ENCODE measurements at places on chromosomes 7 and 10.

DNA sequence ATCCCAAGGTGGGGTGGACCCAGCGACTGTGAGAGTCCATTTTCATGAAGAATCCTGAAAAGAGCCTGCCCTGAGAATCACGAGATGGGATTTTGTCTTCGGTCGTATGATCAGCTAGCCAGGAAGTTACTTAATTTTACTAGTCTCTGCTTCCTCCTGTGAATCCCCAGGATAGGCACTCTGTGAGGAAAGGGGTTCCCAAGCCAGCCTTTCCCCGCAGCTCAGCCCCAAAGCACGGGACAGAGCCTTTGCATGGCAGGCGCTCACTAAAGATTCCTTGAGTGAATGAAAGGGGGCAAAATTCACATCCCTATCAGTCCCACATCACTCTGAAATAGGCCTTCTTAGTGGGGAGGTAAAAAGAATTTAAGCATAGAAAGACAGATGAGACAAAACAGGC, 219.6 kb downstream of the ADARB2 start:
- DNase-seq, result no peak

DNA sequence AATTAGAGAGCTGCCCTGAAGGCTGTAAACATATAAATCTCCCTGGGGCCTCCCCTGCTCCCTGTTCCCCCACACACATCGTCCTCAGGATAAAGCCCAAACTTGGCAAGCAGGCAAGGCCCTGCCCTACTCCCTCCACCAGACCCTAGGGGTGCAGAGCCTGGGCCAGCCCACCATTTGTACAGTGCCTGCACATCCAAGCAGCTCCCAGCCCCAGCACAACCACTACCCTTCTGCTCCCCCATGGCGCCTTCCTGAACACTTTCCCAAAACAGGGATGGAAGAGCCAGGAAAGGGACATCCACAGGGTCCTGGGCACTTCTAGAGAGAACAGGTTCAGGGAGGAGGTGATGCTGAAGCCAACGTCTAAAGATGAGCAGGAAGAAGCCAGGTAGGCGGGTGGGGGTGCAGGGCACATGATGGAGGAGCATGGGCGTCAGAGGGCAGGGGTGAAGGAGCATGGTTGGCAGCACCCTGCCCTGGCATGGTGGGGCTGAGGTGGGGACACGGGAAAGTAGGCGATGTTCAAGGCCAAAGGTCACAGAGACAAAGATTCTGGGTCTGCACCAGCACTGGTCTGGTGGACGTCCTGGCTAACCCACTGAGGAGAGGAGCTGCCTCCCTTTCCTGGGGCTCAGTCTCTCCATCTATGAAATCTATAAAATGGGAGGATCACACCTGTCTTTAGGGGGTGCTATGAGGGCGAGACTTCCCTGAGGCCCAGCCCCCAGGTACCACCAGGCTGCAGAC, 140.6 kb downstream of the ARHGAP22 start:
- no peak for DNase-seq

DNA sequence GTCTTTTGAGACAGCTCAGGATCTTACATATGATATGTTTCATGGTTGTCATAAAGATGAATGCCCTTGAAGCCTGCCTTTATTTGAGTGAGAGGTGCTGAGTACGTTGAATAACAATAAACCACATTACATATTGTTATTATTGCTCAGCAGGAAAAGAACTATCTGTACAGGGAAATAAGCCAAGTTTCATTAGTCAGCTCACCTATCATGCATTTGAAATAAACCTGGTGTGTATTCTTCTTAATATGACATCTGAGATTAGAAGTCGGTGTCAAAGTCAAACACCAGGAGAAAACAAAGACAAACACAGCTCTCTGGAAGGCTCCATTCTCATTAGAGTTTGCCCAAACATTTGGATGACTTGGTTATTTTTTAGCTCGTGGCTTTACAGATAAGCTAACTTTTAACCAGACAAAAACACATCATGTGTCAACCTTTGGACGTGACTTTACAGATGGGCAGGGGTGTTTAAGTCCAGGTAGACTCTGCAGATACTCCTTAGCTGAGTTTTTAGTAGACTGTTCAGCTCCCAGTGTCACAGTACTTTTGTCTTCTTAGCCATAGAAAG, 71.2 kb upstream of the AOAH start:
- no peak for DNase-seq

DNA sequence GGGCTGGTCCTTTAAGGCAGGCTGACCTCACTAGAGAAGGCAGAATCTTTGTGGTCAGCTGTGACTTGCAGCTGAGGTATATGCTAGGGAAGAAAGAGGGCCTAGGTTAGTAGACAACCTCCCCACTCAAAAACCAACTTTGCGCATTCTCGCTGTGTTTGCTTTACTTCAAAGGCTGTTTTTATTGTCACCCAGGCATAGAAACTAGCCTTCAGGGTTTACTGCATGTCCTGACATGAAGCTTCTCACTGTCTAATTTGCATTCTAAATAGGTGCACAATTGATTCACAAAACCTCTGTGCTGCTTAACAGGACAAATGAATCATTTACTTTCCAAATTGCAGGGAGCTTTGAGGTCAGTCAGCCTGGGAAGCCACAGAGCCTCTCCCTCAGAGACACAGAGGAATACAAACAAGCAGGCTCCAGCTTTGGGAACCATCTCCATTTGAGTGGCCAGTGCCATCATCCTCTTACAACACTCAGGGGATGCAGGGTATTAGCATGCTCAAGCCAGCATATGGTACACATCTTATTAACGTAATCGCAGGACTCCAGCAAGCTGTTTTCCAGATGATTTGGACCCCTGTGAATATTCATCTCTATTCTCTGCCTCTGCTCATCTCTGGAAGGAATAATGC, 596.4 kb upstream of the GHITM start:
- DNase-seq, result no peak

Data from activated naive CD4-positive, alpha-beta T cell (primary cell).